CD14-positive monocyte (primary cell): ENCODE measurements at places on chromosomes 16 and 17.

GRCh38 chr17:74443516-74444296, 11.8 kb downstream of the GPRC5C start:
- DNase-seq: no peak

DNA sequence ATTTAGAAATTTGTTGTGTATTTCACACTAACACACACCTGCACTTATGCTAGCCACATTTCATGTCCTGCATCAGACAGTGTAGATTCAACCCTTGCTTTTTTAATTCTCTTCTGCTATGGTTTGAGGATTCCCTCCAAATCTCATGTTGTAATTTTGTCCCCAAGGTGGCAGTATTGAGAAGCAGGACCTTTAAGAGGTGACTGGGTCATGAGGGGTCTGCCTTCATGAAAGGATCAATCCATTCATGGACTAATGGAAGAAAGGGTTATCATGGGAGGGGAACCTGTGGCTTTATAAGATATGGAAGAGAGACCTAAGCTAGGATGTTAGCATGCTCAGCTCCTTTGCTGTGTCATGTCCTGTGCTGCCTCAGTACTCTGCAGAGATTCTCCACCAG, 1032.2 kb downstream of the CDH11 start:
- DNase-seq: no peak

DNA sequence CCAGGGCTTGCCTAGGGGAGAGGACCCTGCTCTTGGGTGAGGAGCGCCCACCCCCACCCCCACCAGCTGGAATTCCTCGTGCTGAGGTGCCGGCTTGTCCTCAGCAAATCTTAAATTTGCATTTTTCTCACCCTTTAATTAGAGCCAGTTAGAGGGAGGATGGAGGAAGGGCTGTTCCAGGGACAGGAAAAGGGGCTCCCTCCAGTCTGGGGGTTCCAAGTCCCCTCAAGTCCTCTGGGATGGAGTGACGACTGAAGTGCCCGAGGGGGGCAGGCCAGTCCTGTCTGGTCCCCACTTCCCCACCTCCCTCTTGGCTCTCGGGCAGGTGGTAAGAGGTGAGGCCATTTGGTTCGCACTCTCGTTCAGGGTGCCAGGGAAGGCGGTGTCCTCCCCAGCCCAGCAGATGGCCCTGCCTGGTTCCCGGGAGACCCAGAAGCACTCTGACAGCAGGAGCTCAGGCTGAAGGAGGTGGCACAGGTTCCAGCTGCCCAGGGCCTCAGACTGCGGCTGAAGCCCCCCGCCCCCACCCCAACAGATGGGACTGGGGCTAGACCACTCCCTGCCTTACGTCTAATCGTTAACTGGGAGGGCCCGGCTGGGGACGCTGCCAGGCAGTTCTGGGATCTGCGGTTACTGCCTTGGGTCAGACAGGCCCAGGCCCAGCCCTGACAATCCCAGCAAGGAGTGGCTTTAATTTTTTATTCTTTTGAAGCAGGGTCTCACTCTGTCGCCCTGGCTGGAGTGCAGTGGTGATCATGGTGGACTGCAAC, 2.2 kb downstream of the RAB26 start:
- no peak for DNase-seq

- DNase-seq: no peak
Measured at GRCh38 chr17:44878627-44879221, 20.5 kb downstream of the EFTUD2 start.

DNA sequence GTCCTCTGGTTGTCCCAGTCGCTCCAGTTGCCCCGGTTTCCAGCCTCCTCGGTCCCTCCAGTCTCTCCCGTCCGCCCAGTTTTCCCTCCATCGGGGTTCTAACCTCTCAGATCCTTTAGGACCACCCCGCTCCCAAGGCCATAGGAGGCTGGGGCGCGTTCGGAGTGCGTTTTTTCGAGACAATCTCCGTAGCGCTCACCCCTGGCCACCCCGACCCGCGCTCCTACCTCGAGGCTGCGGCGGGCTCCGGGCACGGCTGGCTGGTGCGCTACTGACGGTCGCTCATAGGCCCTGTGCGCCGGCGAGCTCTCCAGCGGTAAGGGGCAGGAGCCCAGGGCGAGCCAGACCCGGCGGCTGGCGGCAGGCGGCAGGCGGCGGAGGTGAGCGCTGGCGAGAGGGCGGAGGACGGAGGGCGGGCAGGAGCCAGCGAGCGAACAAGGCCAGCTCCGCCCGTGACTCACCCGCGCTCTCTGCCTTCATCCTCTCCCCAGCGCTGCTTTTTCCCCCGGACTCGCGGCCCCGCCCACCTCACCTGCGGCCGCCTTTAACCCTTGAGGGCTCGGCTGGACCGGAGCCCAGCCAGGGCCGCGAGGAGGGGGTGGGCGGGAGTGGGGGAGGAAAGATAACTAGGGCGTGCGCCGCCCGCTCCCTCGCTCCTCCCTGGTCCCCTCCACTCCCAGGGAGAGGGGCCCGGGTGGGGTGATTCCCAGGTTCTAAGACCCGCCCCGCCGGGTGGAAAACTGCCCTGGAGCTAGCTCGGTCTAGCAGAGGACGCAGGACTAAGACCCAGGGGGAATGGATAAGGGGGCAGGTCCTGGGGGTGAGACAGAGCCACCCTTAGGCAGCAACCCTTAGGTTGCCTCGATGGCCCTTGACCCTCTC, at the start of gene SP6:
TSS of gene SP6 (minus strand) at position 472 of the 882 bp plus-strand sequence. CDS start 2,734 bp downstream, outside the sequence.
- peak; percentile 23 for DNase-seq

DNA sequence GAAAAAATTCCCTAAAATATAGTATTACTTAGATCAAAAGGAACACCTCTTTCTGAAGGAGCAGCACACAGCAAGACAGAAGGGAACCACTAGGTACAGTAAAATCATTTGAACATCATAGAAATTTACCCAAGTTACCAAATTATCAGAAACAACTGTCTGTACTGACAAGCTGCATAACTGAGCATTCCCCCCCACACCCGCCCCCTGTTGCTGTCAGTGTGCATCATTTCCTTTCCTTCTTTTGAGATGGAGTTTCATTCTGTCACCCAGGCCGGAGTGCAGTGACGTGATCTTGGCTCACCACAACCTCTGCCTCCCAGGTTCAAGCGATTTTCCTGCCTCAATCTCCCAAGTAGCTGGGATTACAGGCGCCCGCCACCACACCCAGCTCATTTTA, 120.7 kb downstream of the TRIM37 start:
- DNase-seq: peak; percentile 13

GRCh38 chr16:88769617-88770460, 15.2 kb downstream of the PIEZO1 start:
- DNase-seq: no peak

DNA sequence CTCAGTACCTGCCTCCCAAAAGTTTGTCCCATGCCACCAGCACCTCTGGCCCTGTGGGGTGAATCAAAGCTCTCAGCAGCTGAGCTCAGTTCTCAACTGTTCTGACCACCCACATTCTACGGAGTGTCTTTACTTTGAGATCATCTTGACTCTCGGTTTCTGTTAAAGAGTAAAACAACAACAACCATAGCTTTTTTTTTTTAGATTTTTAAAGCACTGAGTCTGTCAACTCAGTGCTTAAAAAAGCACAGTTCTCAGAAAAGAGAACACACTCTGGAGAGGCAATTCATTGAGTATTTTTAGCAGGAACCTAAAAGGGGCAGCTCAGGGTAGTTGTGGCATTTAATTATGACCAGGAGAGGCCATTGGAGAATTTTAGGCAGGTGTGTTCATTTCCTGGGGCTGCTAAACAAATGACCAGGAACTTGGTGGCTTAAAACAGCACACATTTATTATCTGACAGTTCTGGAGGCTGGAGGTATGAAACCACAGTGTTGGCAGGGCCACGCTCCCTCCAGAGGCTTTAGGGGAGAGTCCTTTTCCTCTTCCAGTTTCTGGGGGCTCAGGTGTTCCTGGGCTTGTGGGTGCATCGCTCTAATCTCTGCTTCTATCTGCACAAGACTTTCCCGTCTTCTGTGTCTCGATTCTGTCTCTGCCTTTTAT, 6.7 kb upstream of the WFIKKN2 start:
- DNase-seq: no peak

GRCh38 chr17:76940738-76941350, 72.6 kb downstream of the MGAT5B start:
- DNase-seq: no peak

DNA sequence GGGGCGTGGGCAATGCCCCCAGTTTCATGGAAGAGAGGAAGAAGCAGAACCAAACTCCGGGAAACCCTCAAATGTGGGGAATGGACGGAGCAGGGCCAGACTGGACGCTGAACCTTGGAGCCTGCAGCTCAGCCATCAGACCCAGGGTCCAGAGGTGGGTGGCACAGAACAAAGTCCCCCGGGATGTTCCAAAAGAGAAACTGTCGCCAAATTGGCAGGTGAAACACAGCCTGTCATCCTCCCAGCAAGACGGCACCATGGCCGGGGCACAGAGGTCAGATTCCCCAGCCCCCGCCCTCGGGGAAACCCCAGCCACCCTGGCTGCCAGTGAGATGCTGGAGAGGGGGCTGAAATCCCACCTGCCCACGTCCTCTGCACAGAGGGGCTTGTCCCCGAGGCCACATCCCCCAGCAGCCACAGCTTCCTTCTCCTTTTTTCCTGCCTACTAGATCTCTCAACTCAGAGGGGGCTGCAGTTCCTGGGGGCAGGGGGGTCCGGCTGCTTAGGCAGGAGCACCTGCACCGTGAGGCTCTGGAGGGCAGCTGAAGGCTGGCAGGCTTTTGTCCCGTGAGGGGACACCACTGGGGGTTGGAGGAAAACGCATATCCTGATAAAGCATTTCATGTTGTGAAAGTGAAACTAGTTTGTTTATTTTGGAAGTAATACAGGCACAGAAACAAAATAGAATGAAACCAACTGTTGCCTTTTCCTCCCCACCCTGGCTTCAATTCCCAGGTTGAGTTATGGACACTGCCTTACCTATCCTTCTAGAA, 1.2 kb upstream of the SECTM1 start:
- DNase-seq: no peak

DNA sequence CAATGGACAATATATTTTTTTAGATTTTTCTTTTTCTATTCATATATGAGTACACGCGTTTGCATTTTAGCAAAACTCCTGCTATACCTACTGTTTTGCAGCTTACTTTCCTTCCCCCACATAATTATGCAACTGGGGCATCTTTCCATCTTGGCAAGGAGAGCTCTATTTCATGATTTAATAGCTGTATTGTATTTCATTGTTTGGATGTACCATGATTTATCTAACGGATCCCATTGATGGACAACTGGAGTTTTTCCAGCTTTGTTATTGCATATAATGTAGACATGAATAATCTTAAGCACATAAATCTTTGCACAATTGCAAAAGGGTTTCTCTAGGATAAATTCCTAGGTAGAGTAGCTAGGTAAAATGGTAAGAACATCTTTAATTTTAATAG, 133.9 kb downstream of the PITPNC1 start:
- DNase-seq: no peak

DNA sequence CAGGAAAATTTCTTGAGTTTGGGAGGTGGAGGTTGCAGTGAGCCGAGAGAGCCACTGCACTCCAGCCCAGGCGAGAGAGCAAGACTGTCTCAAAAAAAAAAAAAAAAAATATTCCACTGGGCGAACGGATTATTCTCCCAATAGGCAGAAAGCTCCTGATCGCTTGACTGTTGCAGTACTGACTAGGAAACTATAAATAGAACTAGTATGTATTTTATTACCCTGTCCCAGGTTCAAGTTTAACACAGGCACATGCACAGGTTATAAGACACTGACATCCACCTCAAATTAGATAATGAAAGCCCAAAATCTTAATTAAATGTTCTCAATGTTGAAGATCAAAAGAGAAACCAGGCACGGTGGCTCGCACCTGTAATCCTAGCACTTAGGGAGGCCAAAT, 11.5 kb downstream of the PARN start:
- no peak for DNase-seq

DNA sequence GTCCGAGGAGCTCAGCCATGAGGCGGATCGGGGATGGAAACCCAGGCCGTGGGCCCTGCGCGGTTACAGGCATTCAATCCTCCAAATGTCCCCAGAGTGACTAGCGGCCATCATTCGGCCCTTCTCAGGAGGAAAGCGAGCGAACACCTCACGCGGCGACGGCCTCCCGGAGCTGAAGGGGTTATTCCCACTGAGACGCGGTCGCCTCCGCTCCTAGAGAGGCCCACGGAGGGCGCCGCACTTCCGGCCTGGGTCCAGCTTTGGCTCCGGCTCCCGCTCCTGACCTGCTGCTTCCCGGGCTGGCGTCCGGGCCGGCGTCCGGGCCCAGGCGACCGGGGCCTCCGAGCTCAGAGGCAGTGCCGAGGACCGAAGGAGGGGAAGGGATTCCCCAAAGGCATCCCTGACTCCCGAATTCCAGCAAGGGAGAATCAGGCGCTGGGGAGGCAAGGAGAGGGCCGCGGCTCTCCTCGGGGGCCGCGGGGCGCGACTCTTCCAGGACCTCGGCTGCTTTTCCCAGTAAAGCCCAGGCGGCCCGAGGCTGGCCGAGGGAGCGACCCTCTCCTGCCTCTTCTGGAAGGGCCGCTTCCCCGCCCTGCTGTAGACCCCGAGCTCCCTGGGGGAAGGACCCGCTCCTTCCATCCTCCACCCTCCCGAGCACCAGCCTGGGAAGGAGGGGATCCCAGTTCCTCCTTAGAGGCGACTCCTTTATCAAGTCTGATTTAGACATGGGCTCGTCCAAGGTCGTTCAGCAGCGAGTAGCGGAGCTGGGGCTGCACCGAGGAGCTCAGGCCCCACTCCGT, 18.6 kb upstream of the ZNF629 start:
- peak; percentile 62 for DNase-seq

GRCh38 chr17:80252871-80253270, 7.8 kb upstream of the RNF213 start:
- DNase-seq: peak; percentile 43
